Stimulated activated memory B cell treated with anti-CD40 and anti-IgM and Interleukin-4, amounts not matched to agents 10 μg/mL and 1 μg/mL and 100 μg/mL, for 72 hours (primary cell): ENCODE measurements at places on chromosomes 1 and 21.

DNA sequence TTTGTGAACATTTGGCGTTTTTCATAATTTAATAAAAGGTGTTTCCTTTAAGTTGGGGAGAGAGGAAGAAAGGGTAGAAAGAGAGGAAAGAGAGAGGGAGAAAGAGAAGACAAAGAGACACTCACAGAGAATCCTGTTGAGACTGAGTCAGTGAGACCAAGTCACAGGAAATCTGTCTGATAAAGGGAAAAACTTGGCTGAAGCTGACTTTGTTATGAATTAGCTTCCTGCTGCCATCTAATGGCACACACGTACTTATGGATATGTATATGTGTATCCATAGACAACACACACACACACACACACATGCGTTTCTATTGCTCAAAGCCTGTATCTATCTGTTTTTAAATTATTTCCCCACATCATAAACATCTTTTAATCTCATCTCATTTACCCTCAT lies 42.5 kb upstream of the DISC1 start:
- no peak for ATAC-seq

DNA sequence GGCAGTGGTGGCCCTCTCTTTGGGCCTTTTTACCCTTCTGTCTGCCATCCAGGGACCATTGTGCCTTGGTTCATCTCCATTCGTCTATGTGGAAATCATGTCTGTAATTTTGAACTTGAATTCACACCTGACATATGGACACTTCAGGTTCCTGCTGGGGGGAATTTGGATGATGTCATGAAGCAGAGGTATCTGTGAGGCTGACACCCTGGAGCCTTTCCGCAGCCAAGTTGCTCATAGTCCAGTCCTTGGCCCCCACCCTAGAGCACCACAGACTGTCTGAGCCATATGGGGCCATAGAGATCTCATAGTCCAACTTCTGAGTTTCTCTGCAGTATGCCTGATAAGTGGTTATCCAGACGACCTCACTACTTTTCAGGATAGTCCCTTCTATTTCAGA lies 147.7 kb upstream of the CACNA1E start:
- no peak for ATAC-seq

- no peak for ATAC-seq
These were observed 2.0 kb downstream of the S100A6 start for GRCh38 chr1:153533689-153534201.

DNA sequence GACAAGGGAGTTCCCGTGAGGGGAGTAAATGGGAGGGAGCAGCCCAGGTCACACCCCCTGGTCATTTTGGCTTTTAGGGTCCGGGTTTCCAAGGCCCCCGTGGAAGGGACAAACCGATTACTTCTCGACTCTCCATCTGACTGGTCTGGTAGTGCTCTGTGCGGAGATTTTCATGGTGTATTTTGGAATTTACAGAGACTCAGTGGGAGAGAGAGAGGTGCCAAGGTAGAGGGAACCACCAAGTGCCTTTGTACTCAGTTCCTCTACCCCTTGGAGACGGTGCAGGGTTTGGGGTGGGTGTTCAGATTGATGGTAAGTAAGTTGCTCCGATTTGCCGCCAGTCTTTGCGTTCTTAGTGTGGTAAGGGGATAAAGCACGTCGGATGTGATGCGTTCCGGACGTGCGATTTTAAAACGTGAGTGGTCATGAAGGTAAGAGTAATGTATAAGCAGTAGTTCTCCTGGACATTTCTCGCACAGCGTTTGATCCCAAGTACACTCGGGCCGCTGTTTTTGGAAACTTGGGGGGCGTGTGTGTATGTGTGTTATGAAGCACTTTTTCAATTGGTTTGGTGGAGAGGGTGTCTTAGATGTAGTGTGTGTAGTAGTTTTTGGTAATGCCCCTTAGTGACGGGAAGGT lies 682 bp downstream of the SUCO start:
- ATAC-seq: peak; percentile 10

- no peak for ATAC-seq
These were observed 160.8 kb upstream of the SGIP1 start for GRCh38 chr1:66373157-66373591.

GRCh38 chr21:42308161-42308913 lies 6.9 kb downstream of the TFF3 start:
- no peak for ATAC-seq

DNA sequence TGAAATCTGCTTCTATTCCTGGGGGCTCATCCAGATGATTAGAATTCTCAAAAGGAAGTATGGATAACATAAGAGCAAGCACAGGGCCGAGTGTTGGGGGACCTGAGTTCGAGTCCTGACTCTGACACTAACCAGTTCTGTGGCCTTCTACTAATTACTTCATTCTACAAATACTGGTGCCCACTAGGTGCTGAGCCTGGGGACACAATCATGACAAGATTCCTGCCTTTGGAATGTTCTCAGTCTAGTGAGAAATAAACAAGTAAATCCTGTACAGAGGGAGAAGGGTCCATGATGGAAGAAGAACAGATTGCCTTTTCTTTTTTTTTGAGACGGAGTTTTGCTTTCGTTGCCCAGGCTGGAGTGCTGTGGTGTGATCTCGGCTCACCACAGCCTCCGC lies 2.2 kb upstream of the NUAK2 start:
- no peak for ATAC-seq

GRCh38 chr1:197152662-197153061 lies 6.2 kb upstream of the ASPM start:
- ATAC-seq: no peak

DNA sequence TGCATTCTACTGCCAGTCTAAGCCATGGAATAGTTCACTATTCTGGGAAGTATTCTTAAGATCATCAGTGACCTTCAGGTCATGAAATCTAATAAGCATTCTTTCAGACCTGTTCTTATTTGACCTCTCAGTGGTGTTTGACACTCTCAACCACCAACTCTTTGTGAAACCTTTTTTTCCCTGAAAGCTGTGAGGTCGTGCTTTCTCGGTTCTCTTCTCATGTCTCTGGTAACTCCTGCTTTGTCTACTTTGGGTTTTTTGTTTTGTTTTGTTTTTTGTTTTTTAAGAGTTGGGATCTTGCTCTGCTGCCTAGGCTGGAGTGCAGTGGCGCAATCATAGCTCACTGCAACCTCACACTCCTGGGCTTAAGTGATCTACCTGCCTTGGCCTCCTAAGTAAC lies 56.3 kb downstream of the POU2F1 start:
- ATAC-seq: peak; percentile 69

- ATAC-seq: no peak
These were observed 44.4 kb downstream of the CFHR5 start for GRCh38 chr1:197021716-197022115.

DNA sequence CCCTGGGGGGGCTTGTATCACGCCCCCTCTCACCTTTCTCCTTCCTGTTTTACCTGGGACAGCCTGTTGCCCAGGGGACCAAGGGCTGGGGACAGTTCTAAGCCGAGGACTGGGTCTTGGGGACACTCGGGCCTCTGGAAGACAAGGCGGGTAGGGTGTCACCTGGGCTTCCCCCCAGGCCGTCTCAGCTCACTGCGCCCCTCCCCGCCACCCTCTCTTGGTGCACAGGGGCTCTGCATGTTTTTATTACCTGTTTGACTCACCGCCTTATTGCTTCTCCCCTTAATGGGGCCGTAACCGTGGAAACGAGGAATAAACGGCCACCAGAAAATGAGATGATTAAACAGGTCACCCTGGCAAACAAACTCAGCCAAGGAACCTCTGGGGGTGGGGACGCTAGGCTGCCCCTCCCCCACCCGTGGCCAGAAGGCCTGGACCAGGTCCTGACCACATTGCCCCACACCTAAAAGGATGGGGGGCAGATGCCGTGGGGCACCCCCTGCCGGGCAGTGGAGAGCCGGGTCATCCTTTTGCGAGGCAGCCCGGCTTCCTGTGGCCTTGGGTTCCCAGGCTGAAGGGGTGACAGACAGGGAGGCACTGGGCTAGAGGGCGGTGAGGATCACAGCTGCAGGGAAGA lies 109.9 kb downstream of the CASZ1 start:
- no peak for ATAC-seq

DNA sequence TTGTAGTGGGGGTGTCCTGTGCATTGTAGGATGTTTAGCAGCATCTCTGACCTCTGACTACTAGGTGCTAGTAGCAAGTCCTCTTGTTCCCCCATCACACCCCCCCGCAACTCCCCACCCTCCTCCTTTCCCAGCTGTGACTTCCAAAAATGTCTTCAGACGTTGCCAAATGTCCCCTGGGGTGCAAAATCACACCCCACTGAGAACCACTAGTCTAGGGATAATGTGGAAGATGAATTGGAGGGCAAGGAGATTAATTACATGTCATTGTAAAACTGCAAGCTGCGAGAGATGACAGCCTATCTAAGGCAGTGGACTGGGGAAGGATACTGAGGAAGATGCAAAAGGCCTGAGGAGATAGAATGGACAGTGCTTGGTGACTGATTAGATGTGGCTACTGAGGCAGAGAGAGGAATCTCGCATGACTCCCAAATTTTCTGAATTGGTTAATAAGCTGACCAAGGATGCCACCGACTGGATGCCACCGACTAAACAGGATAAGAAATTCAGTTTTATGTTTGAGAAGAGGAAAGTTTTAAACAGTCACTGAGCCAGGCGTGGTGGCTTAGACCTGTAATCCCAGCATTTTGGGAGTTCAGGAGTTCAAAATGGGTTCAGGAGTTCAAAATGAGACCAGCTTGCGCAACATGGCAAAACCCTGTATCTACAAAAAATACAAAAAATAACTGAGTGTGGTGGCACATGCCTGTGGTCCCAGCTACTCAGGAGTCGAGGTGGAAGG lies 3.1 kb upstream of the JAK1 start:
- no peak for ATAC-seq

DNA sequence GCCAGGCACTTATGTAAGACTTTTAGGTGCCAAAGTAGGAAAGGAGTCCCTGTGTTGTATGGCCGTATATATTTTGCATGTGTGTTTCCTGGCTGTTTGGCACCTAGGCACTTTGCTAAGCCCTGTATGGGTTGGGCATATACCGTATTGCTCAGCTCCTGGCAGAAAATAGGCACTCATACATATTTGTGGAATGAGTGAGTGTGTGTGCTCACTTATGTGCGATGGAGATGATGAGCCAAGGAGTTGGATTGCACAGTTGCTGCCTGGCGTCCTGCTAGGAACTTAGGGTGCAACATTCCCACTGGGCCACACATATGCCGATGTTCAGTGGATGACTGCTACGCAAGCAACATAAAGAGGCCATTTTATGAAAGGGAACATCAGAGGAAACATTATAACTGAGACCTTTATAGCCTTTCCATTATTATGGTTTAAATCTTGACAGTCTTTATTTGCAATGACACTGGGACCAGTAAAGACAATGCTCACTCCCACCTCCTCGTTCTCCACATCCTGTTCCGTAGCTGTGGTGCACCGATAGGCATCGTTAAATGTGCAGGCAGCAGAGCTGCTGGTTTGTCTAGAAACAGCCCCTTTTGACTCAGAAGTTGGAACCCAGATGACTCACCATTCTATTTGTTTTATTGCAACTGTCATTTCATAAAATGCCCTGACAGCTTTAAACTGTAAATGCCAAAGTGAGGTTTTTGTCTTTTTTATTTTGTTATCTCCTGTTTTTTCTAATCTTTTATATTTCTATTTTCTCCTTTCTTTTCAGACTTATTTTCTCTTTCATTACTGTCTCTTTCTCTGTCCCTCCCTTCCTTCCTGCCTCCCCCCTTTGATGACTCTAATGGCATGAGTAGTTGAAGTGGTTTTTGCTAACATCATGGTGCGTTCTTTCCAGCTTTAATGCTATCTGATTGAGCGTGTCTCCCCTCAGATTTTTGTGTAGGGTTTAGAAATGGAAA lies 36.1 kb downstream of the PEX14 start:
- peak; percentile 98 for ATAC-seq

DNA sequence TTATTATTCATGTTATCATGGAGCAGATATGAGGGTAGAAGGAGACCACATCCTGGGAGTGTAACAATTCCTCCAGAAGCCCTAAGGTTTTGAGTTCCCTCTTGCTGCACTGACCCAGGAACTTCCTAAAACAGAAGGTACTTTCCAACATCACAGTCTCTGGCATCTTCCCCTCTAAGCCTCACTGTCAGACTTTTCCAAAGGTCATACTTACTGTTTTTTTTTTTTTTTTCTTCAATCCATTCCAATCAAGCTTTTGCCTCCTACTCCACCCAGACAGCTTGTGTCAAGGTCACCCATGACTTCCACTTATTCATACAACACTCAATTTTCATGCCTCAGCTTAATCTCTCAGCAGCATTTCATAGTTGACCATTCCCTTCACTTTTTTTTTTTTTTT lies 18.4 kb upstream of the UQCRHL start:
- peak; percentile 27 for ATAC-seq

DNA sequence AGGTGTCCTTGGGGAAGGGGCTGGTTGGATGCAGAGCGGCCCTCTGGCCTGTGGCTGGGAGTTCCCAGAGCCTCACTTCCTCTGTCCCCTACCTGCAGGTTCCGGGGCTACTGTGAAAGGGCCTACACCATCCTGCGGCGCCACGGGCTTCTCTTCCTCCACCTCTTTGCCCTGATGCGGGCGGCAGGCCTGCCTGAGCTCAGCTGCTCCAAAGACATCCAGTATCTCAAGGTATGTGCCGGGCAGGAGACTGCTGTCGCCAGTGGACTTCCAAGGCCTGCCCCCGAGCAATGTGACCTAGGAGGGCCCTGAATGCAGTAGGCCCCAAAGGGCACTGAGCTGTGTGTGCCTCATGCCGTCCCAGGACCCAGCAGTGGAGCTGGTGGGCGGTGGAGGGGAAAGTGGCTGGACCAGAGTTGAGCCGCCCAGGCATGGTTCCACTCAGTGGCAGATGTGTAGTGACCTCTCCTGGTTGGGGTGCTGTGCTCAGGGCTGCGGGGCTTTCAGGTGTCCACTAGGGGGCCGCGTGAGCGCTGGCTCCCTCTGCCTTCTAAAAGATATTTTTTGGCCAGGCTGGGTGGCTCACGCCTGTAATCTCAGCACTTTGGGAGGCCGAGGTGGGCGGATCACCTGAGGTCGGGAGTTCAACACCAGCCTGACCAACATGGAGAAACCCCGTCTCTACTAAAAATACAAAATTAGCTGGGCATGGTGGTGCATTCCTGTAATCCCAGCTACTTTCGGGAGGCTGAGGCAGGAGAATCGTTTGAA lies 73.4 kb downstream of the PIK3CD start:
- ATAC-seq: peak; percentile 80

GRCh38 chr1:99634971-99635624 lies 10.8 kb upstream of the PALMD start:
- no peak for ATAC-seq

GRCh38 chr1:175471039-175471800 lies 272.2 kb downstream of the TNR start:
- peak; percentile 47 for ATAC-seq

- ATAC-seq: no peak
These were observed 57.7 kb downstream of the RGSL1 start for GRCh38 chr1:182507685-182508084.

GRCh38 chr1:110012100-110012780 lies 22.2 kb upstream of the STRIP1 start:
- ATAC-seq: peak; percentile 93

DNA sequence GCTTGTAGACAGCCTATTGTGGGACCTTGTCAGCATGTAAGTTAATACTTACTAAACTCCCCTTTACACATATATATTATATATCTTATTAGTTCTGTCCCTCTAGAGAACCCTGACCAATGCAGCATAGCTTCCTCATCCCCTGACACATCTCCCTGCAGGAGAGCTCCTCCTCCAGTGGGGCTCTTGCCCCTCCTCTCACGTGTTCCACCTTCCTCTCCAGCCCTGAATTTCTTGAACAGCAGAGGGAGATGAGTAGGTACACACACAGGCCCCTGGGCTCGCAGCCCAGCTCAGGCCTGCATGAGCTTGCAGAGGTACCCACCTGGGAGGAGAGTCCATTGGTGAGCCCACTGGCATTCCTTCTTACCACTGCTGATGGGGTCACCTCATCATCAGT lies 27.3 kb upstream of the GOLT1A start:
- no peak for ATAC-seq

- ATAC-seq: no peak
These were observed 635 bp upstream of the SYNJ1 start for GRCh38 chr21:32728456-32728839.
